ENCODE measurements at places on chromosomes 2 and 18. TPM values are rescaled to one million over a fixed set of nuclear protein-coding genes. Genes with fewer than 3 reads are reported as not detected.

GRCh38 chr18:58980991-58981390, 116.3 kb downstream of the ZNF532 start:
- H3K27me3 ChIP-seq: peaks cover 2% of the 10 kb centered on the region
- H3K4me1 ChIP-seq: no peaks in the 10 kb centered on the region
- no peak overlapping the region for H3K4me3 ChIP-seq
- no peaks in the 10 kb centered on the region for H3K36me3 ChIP-seq
- DNase-seq: no peak

- H3K4me1 ChIP-seq: peaks cover 2% of the 10 kb centered on the region
- no peak overlapping the region for H3K27ac ChIP-seq
- H3K36me3 ChIP-seq: peaks cover 6% of the 10 kb centered on the region
- H3K4me3 ChIP-seq: no peak overlapping the region
- no peak for DNase-seq
Observed at GRCh38 chr18:49834258-49834657, 20.9 kb upstream of the ACAA2 start.

- H3K4me3 ChIP-seq: no peak overlapping the region
- H3K27me3 ChIP-seq: peaks cover 6% of the 10 kb centered on the region
- no peak overlapping the region for H3K27ac ChIP-seq
- no peaks in the 10 kb centered on the region for H3K36me3 ChIP-seq
- no peaks in the 10 kb centered on the region for H3K4me1 ChIP-seq
Observed at GRCh38 chr2:157296490-157296889, 29.1 kb downstream of the ERMN start.

GRCh38 chr2:120391911-120392665, 46.2 kb downstream of the INHBB start:
- no peak overlapping the region for H3K4me3 ChIP-seq
- no peak for DNase-seq
- no peak overlapping the region for H3K27ac ChIP-seq

ALLC gene
- total RNA-seq: not detected

DNA sequence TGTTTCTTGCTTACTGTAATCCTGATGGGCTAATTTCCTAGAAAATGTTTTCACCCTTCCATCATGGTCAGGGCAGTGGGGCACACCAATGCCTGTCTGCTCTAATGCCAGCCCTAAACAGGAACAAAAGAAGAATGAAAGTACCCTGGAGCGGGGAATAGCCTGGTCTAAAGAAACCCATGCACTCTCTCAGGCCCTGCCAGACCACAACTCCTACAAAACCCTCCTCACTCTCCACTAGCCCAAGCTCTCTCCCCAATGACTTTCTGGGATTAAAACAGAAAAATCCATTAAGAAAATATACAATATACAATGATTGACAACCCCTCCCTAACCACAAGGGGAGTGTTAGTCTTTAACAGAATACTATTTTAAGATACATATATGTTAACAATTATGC, 67.6 kb downstream of the AAK1 start:
- H3K4me3 ChIP-seq: no peak overlapping the region
- no peaks in the 10 kb centered on the region for H3K27me3 ChIP-seq
- peak overlapping the region; percentile 51 for H3K27ac ChIP-seq

GRCh38 chr2:26772064-26773001, 8.2 kb downstream of the SLC35F6 start:
- peak; percentile 67 for DNase-seq
- H3K4me1 ChIP-seq: peaks cover 60% of the 10 kb centered on the region
- H3K4me3 ChIP-seq: peak overlapping the region; percentile 1
- H3K36me3 ChIP-seq: peaks cover 17% of the 10 kb centered on the region
- no peaks in the 10 kb centered on the region for H3K27me3 ChIP-seq
- peak overlapping the region; percentile 90 for H3K27ac ChIP-seq

GLI2 gene
- 0.07 TPM for total RNA-seq

ANKAR gene
- 4.8 TPM for total RNA-seq

Data from activated CD4-positive, alpha-beta T cell treated with anti-CD3 and anti-CD28 coated beads, Interleukin-2, amount 10 ng/mL, durations not matched to agents 7 days and 5 days (primary cell).